ENCODE measurements at places on chromosomes 5 and 9. TPM values are rescaled to one million over a fixed set of nuclear protein-coding genes. Genes with fewer than 3 reads are reported as not detected.

DNA sequence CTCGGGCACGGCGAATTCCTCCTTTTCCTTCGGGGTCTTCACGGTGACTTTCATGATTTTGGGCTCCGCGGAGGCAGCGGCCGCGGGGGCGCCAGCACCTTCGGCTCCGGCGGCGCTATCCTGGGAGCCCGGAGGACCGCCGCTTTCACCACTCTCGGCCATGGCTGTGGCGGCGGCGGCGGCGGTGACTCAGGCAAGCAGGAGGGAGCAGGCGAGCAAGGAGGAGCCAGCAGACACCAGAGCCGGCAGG lies 315 bp downstream of the UBQLN1 start:
- no peak for DNase-seq

Gene CYLC2
- not detected for total RNA-seq

Gene DOCK8
- total RNA-seq = 2.7 TPM

Gene SPINK4
- total RNA-seq = not detected

GRCh38 chr9:36423206-36423605 lies 23.1 kb upstream of the RNF38 start:
- no peak for DNase-seq

- DNase-seq = no peak
These were observed 207.1 kb downstream of the DCP2 start for GRCh38 chr5:113183694-113184093.

GRCh38 chr5:7039074-7039473 lies 325.8 kb downstream of the TENT4A start:
- DNase-seq = no peak
